Muscle of leg (tissue), 16 donors: ENCODE measurements at places on chromosomes 12 and 14. TPM values are rescaled to one million over a fixed set of nuclear protein-coding genes. Genes with fewer than 3 reads are reported as not detected.

SIX4 gene
- total RNA-seq, result 24.6 TPM

TAS2R14 gene
- total RNA-seq, result 2.5 TPM

GRCh38 chr12:124000111-124000510, 27.1 kb downstream of the ZNF664 start:
- no peak for DNase-seq

DNA sequence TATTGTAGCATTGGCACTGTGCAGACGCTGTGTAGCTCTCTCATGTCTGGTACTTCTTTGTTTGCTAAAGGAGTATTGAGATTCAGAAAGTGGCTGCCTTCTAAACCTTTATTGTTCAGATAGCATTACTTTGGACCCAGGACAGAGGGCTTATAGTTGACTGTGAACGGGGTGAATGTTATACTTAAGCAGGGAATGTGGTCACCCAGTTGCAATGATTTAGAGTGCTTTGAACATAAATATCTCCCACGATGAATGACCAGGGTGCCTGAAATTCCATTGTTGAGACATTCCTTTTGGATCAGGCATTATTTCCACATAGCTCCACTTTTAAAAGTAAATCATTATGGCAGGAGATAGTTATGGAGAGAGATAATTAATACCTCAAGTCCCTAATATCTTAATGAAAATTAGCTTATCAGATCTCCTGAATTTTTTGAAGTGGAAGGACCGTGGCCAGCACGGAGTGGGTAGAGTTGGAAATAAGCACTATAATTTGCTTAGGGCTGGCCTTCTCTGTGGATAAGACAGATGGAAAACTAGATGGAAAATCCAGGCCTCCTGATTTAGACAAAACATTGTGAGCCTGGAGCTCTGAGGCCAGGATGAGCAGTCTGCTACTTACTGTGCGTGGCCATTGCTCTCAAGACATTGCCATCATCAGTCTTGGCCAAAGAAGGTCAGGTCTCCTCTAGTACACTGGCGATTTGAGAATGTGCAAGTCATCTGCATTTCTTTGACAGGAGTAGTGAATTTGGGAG, 114.5 kb downstream of the ETV6 start:
- peak; percentile 59 for DNase-seq
